ENCODE measurements at places on chromosomes 16 and 17. TPM values are rescaled to one million over a fixed set of nuclear protein-coding genes. Genes with fewer than 3 reads are reported as not detected.

The GPR139 gene
- not detected for total RNA-seq

The CARD14 gene
- 0.44 TPM for total RNA-seq

The SKAP1 gene
- 5.3 TPM for total RNA-seq

The KRTAP3-2 gene
- not detected for total RNA-seq

The CFAP97D1 gene
- not detected for total RNA-seq

The MRPL45 gene
- total RNA-seq = 42.2 TPM

The FBXO39 gene
- not detected for total RNA-seq

The BCL6B gene
- 24.2 TPM for total RNA-seq

The KIF19 gene
- total RNA-seq = 0.12 TPM

The SLC47A1 gene
- total RNA-seq = 5.8 TPM

The RUNDC3A gene
- total RNA-seq = 1.0 TPM

The C1QL1 gene
- 1.4 TPM for total RNA-seq

The PLXDC1 gene
- total RNA-seq = 13.8 TPM

The ANKRD13B gene
- 6.6 TPM for total RNA-seq

The NOXO1 gene
- not detected for total RNA-seq

The CALB2 gene
- total RNA-seq = 1.4 TPM

The TBC1D3D gene
- total RNA-seq = not detected

The ALOX12B gene
- total RNA-seq = not detected

The C17orf100 gene
- total RNA-seq = 0.75 TPM

The MT1G gene
- total RNA-seq = 19.1 TPM

The YPEL2 gene
- 64.9 TPM for total RNA-seq

The HNF1B gene
- not detected for total RNA-seq

The PMFBP1 gene
- not detected for total RNA-seq

The C1QTNF1 gene
- total RNA-seq = 65.5 TPM

The ADAP2 gene
- total RNA-seq = 3.1 TPM

The NT5C3B gene
- total RNA-seq = 20.0 TPM

The DHRS13 gene
- total RNA-seq = 2.5 TPM

The PIK3R5 gene
- 2.9 TPM for total RNA-seq

The CCL3 gene
- total RNA-seq = 8.8 TPM

The MYH13 gene
- not detected for total RNA-seq

The RAB37 gene
- total RNA-seq = 1.2 TPM

The OR3A2 gene
- total RNA-seq = not detected

The ARL5C gene
- not detected for total RNA-seq

The KRT23 gene
- total RNA-seq = not detected

The VTN gene
- total RNA-seq = 85.8 TPM

The SLC4A1 gene
- total RNA-seq = 0.29 TPM

The ITGAL gene
- total RNA-seq = 0.52 TPM

The ORC6 gene
- 2.8 TPM for total RNA-seq

The NOMO2 gene
- 248 TPM for total RNA-seq

The STAT5A gene
- total RNA-seq = 31.6 TPM
